ENCODE measurements at places on chromosomes 6 and 20.

GRCh38 chr20:24499472-24499871 lies 30.0 kb downstream of the SYNDIG1 start:
- no peak for DNase-seq

GRCh38 chr6:148855744-148856143 lies 108.9 kb downstream of the UST start:
- no peak for DNase-seq

DNA sequence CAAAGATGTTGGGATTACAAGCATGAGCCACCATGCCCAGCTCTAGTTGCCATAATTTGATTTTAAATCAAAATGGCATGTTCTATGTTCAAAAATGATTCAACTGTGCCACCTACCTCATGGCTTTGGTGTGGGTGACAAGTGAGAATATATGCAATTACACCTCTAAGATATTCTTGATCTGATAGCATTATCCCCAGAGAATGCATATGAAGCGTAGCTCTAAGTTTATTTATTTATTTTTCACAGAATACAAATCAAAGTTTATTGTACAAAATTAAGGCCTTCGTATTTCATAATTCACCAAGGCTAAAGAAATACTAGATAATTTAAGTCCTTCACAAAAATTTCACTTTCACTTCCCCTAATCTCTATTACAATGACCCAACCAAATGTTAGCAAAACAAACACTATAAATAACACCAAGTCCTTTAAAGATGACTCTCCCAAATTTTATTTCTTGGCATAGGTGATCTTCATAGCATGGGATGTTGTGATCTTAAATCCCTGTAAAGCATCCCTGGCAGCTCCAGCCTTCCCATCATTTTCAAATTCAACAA lies 205.9 kb upstream of the TAB2 start:
- DNase-seq = no peak

DNA sequence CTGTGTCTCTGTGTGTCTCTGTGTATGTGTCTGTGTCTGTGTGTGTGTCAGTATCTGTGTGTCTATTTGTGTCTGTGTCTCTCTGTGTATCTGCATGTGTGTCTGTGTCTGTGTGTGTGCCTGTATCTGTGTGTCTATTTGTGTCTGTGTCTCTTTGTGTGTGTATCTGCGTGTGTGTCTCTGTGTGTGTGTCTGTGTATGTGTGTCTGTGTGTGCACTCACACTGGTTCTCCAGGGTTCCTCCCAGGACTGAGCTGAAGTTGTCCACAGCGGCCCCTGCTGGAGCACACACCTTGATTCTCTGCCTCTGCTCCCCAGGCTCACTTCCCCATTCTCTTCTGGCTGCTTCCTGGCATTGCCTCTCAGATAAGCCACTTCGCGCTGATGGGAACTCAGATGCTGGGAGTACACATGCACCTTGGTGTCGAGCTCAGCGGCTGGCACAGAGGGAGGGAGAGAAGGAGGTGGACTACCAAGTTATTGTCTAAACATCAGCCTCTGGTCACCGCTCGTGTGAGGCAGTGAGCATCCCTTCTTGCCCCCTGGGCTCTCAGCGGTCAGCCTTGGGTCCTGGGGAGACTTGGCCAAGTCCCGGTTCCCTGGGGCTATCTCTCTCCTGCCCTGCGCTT lies 104.9 kb upstream of the NXT1 start:
- peak; percentile 12 for DNase-seq

DNA sequence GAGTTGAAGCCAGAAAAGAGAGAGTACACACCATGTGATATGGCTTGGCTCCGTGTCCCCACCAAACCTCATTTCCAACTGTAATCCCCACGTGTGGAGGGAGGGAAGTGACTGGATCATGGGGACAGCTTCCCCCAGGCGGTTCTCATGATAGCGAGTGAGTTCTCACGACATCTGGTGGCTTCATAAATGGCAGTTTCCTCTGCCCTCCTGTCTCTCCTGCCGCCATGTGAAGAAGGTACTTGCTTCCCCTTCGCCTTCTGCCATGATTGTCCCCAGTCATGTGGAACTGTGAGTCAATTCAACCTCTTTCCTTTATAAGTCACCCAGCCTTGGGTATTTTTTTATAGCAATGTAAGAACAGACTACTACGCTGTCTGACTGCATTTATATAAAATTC lies 40.3 kb downstream of the TAF4 start:
- no peak for DNase-seq

DNA sequence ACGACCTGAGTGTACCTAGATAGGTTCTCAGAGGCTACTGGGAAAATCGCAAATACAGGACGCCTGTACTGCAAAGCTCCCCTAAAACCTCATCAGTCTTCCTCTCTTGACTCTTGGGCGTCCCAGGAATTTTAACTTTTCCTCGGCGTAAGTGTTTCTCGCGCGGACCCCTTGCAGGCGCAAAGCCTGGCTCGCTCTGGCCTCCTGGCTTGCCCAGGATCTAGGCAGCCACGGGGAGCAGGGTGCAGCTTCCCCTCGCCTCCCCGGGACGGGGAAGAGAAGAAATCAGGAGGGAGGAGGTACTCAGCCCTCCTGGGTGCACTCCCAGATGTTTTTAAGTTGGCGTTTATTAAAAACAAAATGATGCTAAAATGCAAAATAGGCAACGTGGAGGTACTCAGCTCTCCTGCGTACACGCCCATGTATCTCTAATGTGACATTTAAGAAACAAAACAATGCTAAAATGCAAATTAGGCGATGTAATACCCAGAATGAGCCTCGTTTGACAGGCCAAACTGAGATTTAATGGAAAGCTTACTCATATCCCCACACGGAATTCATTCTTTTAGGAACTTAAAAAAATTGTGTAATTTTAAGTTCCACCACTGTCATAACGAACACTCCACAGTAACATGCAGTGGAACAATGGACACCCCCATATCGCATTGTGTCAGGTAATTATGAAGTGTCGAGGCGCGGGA lies 1.6 kb upstream of the SOBP start:
- no peak for DNase-seq

GRCh38 chr6:68468244-68468884 lies 166.7 kb upstream of the ADGRB3 start:
- DNase-seq = no peak

DNA sequence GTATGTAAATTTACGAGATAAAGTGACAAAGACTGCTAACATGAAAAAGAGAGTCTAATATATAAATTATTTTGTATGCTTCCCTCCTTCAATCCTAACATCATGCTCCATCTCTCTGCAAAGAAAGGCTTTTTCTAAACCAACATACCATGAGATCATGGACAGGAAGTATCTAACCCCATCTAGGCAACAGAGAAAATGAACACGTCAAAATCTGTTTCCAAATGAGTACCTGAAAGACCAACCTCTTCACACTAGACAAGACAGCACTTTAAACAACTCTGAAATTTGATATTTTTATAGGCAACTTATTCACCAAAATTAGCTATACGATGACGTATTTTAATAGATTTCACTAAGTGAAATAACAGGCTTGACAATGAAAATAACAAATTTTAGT lies 54.6 kb downstream of the MAN1A1 start:
- no peak for DNase-seq

DNA sequence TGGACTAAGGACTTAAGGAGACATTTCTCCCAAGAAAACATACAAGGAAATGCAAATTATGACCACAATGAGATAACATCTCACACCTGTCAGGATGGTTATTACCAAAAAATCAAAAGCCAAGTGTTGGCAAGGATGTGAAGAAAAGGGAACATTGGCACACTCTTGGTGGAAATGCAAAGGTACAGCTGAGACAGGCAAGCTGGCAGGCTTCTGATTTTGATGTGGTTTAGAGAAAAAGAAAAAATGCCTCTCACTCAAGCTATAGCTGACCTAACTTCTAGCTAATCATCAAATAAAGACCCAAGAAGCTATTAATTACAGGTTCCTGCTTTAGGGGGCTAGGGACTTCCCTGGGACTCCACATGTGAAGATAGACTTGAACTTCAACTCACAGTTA lies 139.8 kb downstream of the THEMIS start:
- no peak for DNase-seq

- DNase-seq = no peak
Measured at GRCh38 chr6:111534231-111534751, 51.3 kb upstream of the REV3L start.

DNA sequence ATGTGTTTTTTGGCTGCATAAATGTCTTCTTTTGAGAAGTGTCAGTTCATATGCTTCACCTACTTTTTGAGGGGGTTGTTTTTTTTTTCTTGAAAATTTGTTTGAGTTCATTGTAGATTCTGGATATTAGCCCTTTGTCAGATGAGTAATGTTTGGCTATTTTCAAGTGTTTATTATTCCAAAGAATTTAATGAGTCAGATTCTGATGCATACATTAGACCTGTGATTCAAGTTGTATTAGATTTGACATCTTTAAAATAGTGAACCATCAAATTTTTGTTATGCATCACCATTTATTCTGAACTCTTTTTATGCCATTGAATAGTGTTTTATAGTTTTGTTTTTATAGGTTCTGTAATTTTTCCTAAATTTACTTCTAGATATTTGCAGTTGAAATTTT lies 319.3 kb downstream of the PKHD1 start:
- no peak for DNase-seq

DNA sequence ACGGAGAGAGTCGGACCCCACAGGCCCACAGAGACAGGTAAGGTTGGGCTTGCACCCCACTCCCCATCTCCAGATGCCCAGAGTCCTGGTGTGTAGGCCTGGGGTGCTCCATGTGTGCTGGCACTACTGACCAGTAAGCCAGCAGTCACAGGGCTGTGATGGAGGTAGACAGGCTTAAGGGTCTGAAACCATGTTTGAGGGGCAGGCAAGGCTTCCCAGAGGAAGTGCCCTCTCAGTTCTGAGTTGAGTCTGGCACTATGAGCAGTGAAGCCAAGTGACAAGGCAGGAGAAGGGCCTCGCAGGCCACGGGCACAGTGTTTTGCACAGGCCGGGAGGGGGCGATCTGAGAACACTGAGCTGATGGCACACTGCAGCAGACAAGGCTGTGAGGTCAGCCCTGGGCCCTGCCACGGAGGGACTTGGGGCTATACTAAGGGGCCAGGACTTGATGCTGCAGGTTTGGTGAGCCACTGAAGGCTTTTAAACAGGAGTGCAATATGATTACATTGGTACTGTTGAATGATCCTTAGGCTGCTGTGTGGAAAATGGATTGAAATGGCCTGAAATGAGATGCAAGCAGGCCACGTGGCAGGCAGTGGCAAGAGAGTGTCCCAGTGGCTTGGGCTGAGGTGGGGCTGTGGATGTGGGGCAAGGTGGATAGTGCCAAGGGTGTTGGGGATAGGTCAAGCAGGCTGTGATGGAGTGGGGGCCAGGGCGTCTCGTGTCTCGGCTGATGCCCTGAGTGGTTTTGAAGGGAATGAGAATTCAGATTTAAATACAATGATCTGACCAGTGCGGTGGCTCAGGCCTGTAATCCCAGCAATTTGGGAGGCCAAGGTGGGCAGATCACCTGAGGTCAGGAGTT lies 20.3 kb downstream of the TTBK1 start:
- peak; percentile 50 for DNase-seq

DNA sequence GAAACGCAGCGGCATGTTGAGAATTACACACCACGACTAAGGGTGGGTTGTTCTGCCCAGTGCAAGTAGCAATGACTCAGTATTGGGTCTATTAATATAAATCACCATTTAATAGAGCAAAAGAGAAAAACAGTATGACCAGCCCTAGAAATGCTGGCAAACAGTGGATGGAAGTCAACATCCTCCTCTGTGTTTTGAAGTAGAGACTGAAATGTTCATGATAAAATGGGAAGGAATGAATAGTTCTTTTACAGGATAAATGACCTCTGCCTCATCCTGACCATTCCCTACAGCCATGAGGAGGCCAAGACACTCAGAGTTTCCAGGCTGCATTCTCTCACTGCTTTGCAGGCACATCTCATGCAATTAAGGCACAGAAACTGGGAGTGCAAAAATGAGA lies 111.8 kb downstream of the PSMB1 start:
- DNase-seq = no peak

GRCh38 chr6:159983641-159984080 lies 14.8 kb downstream of the IGF2R start:
- no peak for DNase-seq

DNA sequence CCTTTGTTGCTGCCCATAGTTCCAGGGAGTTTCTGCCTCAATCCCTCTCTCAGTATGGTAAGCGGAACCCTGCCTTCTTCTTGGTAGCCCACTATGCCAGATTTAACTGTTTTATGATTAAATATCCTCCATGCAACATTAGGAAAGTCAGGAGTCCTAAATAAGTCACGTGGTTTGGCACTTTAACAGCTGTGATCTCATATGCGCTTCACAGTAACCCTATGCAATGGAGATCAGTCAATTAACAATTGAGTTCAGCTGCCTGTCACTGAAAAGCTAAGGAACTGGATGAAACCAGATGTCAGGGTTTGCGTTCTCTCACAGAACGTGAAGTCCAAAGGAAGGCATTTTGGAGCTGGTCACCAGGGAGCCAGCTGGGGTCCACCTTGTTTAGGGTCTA lies 81.6 kb downstream of the PSMB1 start:
- DNase-seq = no peak

GRCh38 chr6:43268355-43268700 lies 25.0 kb downstream of the TTBK1 start:
- no peak for DNase-seq

DNA sequence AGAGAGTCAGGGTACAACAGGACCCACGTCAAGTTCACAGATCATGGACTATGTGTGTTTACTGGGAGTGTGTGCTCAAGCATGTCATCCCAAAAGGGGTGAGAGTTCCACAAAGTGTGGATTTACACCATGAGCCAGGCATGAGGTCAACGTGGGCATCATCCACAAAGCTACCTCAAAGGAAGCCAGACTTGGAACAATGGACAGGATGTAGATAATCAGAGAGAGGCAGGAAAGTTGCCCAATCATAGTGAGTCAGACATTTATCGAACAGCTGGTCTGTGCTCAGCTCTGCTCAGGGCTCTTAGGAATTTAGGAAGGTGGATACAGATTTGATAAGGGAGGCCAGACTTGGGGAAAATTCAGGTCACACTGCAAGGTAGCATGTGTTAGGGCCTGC lies 317.2 kb upstream of the CDYL start:
- DNase-seq = no peak

DNA sequence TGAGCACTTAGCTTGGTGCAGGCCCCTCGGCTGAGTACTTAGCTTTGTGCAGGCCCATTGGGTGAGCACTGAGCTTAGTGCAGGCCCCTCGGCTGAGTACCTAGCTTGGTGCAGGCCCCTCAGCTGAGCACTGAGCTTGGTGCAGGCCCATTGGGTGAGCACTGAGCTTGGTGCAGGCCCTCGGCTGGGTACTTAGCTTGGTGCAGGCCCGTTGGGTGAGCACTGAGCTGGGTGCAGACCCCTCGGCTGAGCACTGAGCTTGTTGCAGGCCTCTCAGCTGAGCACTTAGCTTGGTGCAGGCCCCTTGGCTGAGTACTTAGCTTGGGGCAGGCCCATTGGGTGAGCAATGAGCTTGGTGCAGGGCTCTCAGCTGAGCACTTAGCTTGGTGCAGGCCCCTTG lies 387.1 kb downstream of the THBS2 start:
- DNase-seq = no peak

- DNase-seq = no peak
Measured at GRCh38 chr20:58243653-58244410, 15.4 kb upstream of the ANKRD60 start.

- no peak for DNase-seq
Measured at GRCh38 chr20:14046534-14046933, 51.2 kb downstream of the MACROD2 start.

- no peak for DNase-seq
Measured at GRCh38 chr6:97195117-97195516, 87.9 kb downstream of the MMS22L start.

Data from T-helper 1 cell (primary cell).